ENCODE measurements at places on chromosomes 7 and 10. TPM values are rescaled to one million over a fixed set of nuclear protein-coding genes. Genes with fewer than 3 reads are reported as not detected.

DNA sequence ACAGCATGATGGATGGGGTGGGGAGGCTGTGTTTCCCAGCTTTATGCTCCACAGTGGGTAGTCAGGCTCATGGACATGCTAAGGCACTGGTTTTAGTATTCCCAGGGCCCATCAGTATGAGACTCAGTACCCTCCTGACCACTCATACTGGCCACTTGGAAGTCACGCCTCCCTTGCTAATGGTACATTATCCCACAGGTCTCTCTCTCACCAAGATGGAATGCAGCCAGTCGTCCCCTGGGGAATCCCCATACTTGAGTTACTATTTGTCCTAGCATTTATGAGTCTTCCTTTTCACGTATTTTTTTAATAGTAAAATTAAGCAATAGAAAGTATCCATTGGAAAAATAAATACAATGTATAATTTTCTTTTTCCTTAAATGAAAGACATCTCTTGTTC lies 80.6 kb upstream of the TBX20 start:
- DNase-seq = no peak

GRCh38 chr7:23721456-23721855 lies 11.4 kb downstream of the STK31 start:
- peak; percentile 2 for DNase-seq

DNA sequence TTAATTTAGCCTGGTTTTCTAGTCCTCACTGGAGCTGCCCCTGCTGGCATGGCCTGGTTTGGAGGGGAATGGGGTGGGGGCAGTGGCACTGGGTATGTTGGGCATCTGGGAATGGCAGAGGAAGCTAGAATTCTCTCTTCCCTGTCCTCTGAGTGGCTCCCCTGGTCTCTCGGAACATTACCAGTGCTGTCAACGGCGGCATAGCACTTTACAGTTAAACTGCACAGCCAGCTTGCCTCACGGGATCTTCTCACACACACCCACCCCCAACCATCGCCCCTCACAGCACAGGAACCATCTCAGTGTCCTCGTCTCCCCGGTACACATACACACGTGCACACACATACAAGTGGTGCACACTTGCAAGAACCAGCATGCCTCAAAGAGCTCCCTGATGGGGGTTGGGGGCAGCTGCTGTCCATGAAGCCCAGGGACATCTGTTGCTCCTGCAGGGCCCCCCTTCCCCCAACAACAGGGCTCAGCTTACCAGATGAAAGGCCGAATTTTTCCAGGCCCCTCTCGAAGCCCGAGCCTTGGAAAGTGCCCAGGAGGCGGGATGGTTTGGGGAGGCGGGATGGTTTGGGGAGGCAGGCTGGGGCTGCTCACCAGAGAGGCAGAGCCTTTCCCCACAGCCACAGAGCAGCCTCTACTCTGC lies 41.0 kb downstream of the TSPAN15 start:
- no peak for DNase-seq

- DNase-seq = no peak
These were observed 22.4 kb downstream of the NAMPT start for GRCh38 chr7:106262221-106262881.

DNA sequence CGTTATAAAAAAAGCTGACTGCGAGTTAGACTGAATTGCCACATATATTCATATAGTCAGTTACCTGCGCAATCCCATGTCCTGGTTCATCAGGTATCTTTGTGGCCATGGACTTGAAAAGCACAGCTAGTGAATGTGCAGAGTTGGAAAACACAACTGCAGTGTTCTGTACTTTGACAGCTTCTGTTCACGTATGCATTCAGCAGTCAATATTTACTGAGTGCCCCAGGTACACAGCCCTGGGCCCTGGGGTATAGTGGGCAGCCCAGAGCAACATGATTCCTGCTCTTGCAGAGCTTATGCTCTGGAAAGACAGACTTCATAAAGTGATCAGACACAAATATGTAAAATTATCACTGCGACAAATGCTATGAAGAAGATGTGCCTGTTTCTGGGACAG lies 313.9 kb downstream of the PHTF2 start:
- DNase-seq = no peak

OR9A2 gene
- polyA plus RNA-seq = not detected

FFAR4 gene
- polyA plus RNA-seq = not detected
